Astrocyte of the cerebellum (primary cell): ENCODE measurements at places on chromosomes 6 and 20.

GRCh38 chr6:142946924-142947713 lies 2.1 kb upstream of the HIVEP2 start:
- no peak for DNase-seq

- DNase-seq: no peak
These were observed 60.2 kb upstream of the RALY start for GRCh38 chr20:33933469-33933909.

DNA sequence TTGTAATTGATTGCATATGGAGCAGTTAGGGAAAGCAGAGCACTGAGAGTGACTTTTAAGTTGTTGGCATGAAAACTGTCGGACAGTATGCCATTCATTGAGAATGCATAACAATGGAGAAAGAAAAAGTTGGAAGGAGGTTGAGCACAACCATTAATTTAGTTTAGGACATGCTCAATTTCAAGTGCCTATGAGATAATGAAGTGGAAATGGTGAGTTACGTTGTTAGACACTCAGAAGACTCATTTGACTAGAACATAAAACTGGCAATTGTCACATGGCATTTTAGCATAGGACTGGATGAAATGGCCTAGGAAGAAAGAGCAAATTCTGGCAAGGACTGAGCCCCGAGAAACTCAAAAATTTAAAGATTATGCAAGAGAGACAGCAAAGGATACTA lies 22.0 kb downstream of the ZNF318 start:
- no peak for DNase-seq

DNA sequence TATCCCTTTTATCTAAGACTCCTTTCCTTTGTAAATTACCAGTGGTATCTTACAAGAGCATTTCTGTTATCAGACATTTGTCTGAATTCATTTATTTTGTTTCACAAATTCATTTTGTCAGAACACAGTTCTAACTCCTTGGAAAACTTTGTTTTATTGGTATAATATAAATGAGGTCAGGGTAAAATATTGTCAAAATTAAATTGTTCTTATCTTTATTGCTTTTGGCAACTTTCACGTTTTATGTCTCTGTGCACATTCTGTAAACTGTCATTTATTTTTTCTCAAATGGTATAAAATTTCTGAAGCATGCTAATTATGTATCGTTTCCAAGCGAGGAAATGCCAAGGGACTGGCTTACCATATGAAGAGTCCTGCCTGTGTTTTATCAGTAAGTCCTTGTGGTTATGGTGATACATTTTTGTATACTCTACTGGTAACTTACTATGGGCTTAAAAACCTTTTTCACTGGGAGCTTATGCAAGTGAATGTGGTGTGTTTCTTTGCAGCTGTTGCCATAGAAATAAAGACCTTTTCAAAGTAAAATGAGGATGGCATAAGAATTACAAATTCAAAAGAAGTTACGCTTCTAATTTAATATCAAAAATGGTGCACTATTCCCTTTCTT lies 214.2 kb downstream of the COL19A1 start:
- DNase-seq: no peak

DNA sequence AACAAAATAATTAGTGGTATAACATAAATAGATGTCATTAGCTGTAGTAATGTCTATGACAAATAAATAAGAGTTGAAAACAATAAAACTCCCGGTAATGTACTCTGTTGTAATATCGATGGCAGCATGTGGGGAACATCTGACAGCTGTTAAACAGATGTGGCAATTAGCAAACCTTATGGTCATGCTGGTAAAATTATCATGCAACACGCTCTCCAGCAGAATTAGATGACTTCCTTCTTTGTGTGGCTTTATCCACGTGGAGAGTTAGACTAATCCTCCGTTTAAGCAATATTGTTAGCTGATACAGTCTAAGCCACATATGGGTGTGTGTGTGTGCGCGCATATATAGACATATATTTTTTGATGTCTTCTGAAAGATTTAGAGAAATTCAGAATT lies 77.7 kb upstream of the ZFP64 start:
- DNase-seq: no peak

DNA sequence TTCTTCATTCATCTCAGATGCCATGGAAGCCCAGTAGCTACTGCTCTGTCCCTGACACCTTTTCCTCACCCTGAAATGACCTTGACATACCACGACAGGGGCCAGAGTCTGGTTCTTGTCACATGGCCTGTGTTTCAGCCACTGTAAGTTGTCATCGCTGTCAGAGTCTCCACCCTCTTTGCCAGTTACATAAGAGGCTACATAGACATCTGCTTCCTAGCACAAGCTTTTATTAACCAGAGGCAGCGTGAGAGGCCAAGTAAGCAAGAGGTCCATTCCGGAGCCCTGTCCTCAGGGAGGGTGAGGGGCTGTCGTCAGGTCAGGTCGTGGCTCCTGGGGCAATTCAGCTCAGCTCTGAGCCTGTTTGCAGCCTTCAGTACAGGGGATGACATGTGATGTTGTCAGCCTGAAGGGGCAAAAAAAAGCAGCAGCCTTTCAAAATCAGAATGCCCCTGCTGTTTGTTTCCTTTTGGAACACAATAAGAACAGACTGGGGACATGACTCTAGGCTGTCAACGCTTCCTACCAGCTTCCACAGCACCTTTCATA lies 146.3 kb downstream of the MTFR2 start:
- no peak for DNase-seq

DNA sequence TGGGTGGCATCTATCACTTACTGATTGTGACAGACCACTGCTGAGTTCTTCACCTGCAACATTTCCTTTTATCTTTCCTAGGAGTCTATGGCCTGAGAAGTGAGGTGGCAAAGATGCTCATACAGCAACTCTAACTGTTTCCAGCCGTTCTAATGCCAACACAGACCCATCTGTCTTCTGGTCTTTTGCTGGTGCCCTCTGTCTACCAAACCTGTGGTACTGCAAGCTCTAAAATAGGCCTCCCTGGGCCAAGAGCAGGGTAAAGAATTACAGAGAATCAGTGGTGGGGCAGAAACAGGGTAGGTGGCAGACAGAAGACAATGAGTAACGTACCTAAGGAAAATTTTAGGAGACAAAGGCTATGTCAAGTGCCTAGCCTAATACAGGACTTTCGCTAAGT lies 611.0 kb upstream of the FLRT3 start:
- DNase-seq: no peak

- DNase-seq: no peak
These were observed 403.0 kb upstream of the SPTLC3 start for GRCh38 chr20:12605751-12606150.

GRCh38 chr6:25057111-25057905 lies 121.5 kb upstream of the RIPOR2 start:
- DNase-seq: no peak

GRCh38 chr6:170445971-170446370 lies 107.1 kb downstream of the PSMB1 start:
- no peak for DNase-seq

- no peak for DNase-seq
These were observed 73.1 kb downstream of the OR2B2 start for GRCh38 chr6:27838945-27839625.

DNA sequence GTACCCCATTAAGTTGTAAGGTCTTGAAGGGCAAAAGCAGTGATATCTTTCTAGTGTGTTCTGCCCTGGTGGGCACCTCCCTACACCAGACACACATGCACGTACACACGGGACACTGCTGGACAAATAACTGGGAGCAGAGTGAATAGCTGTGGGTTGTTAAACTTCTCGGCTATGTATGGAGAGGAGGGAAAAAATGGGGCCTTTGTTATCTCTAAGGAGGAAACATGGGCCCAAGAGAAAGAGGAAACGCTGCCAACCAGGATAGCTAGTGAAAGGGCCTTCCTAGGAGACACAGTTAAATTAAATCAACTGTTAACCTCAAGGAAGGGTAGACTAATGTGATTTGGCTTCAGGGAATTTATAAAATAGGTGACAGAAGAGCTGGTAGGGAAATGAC lies 169.7 kb downstream of the MYLK4 start:
- DNase-seq: no peak

- no peak for DNase-seq
These were observed 804 bp downstream of the C6orf141 start for GRCh38 chr6:49551078-49551865.

DNA sequence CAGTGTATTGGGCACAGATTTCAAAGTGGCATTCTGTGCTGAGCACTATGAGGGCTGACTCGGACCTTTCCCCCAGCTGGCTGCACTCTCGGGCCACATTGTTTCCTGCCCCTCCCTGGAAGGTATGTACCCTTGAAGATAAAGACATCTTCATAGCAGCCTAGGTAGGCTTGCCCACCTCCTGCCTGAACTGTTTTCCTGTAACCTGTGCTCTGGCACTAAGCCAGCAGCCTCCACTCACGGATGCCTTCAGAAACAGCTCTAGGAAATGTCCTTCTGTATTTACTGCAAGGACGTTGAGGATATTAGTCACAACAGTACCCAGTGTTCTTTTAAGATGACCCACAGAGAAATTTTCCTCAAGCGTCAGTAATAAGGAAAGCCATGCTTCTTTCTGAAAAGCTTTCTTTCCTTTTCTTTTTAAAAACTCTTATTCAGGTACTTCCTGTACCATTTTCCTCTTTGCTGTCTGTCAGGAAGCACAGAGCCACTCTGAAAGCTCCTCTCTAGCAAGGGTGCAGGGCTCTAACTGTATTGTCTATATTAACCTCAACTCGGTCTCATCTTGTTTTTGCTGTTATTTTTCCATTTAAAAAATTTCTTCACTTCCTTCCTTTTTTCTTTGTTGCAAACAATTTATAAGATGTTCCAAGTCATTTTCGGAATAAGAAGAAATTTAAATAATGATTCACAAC lies 43.5 kb downstream of the TTI1 start:
- DNase-seq: no peak

- no peak for DNase-seq
These were observed 1.8 kb downstream of the ZBTB12 start for GRCh38 chr6:31899882-31900722.

- DNase-seq: no peak
These were observed 1.9 kb downstream of the L3MBTL3 start for GRCh38 chr6:130020073-130020906.

DNA sequence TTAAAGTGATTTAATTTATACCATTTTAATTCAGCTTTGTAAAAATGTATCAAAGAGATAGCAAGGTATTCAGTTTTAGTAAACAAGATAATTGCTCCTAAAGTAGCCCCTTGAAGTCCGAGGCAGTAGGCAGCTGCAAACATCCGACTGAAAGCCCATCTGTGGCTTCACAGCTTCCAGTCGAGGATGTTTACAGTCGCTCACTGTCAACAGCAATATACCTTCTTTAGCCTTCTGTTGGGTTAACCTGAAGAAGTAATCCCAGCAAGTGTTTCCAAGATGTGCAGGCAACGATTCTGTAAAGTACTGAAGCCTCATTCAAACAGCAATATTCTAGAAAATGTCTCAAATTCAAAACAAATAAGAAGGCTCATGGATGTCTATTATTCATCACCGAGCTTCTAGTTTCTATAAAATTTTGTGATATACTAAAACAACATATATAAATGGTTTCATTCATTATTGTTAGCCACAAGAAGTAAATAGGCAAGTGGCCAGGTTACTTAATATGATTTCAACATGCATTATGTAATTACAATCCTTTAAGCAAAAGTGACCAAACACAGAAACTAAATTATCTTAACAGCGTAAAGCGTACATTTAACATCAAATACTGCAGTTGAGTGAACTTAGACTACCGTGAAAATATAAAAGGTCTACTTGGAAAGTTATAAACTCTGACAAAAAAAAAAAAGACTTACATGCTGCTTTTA lies 115.0 kb downstream of the OGFRL1 start:
- DNase-seq: no peak

DNA sequence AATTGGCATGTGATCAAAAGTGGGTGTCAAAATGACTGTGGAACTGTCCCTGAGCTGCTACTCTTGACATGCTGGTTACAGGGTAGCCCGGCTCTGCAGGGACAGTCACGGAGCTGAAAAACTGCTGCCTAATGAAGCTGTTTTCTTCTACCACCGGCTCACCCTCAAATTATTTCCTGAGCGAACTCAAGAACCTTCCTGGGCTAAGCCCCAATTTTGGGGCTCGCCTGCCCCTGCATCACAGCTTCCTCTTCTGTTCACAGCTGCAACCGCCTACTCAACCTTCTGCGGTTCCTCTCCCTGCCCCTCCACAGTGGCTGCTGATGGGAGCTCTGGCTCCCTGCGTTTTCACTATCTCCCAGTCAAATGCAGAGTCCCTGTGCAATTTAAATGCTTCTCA lies 110.8 kb upstream of the MLN start:
- no peak for DNase-seq

GRCh38 chr20:12179692-12180091 lies 262.0 kb downstream of the BTBD3 start:
- DNase-seq: no peak

- DNase-seq: peak; percentile 19
These were observed 54.3 kb downstream of the MYLIP start for GRCh38 chr6:16183187-16183664.

DNA sequence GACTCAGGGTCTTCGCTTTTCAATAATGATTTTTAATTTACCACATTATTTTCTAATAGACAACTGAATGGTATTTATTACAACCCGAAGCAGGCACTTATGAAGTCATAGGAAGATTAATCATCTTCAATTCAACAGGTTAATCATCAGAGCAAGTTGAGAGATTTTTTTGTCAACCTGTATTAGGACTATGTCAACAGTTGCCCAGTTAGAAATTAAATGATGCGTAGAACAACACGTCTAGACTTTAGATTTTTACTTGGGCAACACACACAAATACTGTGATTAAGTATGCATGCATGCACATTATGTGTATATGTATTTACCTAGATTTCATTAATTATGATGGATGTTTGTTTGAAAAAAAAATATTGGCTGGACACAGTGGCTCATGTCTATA lies 4.3 kb downstream of the ILRUN start:
- DNase-seq: no peak

DNA sequence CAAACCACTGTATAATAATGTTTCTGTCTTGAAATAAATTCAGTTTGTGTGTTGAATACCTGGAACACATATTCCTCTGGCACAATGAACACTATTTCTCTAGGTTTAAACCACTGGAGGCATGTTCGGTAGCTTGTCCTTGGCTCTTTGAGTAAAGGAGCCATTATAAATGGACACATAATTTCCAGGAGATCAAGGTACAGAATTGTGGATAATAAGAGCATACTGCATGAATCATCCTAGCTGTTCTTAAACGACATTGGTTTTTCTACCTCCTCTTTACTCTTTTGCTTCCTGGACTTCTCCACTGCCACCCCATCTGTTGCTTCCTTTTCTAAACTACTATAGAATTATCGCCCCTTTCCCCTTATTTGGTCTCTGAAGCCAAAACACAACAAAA lies 1.2 kb downstream of the CENPW start:
- DNase-seq: no peak

DNA sequence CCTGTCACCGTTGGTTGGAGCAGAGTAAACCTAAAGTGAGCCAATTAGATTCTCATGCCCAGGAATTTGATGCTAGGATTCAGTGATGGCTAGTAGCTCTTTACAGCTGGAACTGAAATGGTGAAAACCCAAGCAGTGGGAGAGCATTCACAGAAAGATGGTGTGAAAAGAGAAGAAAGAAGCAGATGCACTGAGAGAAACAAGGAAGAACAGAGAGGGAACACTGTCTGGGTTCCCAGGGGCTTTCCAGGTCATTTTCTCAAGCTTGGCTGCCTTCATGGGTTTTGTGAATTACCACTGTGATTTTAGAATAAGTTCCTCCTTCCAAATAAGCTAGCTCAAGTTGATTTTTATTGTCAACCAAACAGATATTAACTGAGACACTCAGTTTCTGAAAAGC lies 104.1 kb upstream of the AKIRIN2 start:
- DNase-seq: no peak
